HFFc6 (cell line): ENCODE measurements at places on chromosomes 12 and 14.

GRCh38 chr14:51547260-51547659 is 104.5 kb upstream of the FRMD6 start:
- DNase-seq = peak; percentile 98

- no peak for DNase-seq
Measured at GRCh38 chr14:104898870-104899510, 25.7 kb upstream of the PLD4 start.

DNA sequence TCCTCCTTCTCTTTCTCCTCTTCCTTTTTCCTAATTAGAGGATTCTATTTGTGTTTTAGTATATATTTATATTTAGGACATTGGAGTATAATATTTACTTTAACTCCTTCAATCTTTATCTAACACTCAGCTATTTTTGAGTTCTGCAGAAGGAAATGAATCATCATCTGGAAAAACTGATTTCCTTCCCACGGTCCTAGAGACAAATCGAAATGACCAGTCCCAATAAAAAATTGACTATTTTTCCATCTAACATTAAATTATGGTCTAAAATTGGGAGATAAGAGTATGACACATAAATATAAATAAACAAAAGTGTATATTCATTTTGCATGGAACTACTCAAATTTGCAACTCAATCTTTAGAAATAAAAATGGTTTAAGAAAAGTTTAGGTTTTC is 167.4 kb downstream of the TMTC3 start:
- DNase-seq = peak; percentile 63

DNA sequence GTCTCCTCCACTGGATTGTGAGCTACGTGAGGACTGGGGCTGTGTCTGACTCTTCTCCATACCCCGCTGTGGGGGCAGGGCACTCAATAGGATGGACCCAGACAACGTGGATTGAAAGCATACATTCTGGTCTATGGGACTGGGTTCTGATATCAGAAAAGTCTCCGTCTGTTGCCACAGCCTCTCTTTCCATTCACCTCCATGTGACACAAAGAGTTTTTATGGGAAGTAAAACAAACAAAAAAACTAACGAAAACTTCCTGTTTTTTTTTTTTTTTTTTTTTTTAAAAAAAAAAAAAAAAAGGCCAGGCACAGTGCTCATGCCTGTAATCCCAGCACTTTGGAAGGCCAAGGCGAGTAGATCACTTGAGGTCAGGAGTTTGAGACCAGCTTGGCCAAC is 44.7 kb downstream of the SLC8A3 start:
- no peak for DNase-seq

GRCh38 chr12:53735-54730 is 12.5 kb upstream of the IQSEC3 start:
- DNase-seq = no peak

DNA sequence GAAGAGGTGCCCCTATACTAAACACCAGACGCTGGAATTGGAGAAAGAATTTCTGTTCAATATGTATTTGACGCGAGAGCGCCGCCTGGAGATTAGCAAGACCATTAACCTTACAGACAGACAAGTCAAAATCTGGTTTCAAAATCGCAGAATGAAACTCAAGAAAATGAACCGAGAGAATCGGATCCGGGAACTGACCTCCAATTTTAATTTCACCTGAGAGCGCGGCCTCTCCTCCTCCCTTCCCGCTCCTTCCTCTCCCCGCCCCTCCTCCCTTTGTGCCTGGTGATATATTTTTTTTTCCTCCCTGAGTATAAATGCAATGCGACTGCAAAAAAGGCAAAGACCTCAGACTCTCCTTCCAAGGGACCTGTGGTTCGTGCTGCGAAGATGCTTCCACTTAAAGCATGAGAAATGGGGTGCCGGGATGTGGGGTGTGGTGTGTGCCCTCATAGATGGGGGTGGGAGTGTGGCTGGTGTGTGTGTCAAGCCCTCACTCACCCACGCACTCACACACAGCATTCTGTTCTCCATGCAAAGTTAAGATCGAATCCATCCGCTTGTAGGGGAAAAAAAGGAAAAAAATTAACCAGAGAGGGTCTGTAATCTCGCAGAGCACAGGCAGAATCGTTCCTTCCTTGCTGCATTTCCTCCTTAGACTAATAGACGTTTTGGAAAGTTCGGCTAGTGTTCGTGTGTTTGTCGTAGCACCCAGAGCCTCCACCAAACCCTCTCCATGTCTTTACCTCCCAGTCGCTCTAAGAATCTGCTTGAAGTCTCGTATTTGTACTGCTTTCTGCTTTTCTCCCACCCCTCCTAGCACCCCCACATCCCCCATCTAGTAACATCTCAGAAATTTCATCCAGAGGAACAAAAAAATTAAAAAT is 4.5 kb downstream of the HOXC10 start:
- no peak for DNase-seq

GRCh38 chr12:480831-481816 is 21.4 kb downstream of the B4GALNT3 start:
- DNase-seq = no peak

- no peak for DNase-seq
Measured at GRCh38 chr14:102917469-102918211, 4.8 kb upstream of the AMN start.

- no peak for DNase-seq
Measured at GRCh38 chr12:1864456-1864855, 44.1 kb downstream of the LRTM2 start.

DNA sequence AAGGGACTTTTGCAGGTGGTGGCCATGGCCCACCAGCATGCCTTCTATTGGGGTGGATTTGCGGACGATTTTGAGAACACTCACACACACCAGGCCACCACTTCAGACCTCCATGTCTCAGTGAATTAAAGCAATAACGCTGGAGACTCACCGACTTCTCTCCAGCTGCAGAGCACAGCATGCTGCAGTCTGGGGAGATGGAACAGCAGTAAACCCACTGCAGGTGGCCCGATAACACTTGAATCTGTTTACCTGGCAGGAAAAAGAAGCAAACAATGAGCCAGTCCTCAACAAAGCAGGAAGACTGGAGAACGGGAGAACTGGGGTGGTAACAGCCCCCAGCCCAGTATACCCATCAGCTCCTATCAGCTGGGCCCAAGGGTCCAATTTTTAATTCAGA is 21.6 kb downstream of the RFC5 start:
- DNase-seq = no peak
